ENCODE measurements at places on chromosomes 3 and 15.

DNA sequence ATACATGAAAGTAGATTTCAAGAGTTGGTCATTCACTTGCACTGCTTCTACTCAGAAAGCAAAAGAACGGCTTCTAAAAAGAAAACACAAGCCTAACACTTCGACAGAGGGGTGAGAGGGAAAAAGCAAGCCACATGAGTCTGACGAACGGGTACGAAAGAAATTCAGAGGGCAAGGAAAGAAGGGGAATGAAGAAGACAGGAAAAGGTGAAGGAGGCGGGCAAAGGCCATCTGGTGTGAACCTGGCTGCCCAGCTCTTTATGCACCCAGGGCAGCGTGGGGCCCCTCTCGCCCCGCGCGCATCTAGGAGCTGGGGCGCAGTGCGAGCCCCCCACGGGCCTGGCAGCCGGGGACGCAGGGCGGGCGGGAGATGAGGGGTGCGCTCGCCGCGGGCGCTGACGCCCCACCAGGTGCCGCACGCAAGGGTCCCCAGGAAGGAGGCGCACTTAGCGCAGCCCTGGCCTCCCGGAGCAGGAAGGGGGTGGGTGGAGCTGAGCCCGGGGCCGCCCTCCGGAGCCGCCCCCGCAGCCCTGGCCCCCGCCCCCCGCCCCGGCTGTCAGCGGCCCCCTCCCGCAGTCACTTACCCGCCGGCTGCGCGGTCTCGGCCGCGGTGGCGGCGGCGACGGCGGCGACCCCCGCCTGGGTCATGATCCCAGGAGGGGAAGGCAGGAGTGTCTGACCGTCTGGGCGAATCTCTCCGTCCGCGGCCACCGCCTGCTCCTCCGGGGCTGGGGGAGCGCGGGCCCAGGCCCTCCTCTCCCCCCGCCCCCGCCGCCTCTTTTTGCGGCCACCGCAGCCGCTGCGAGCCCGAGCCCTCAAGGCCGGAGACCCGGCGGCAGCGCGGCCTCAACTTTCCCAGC, at the start of gene USF3:
Gene USF3, minus strand, starts transcription at position 857 of the 860 bp plus-strand sequence. CDS start 21,764 bp downstream, outside the sequence.
- peaks cover 13% of the 10 kb centered on the region for H3K4me1 ChIP-seq
- peak within 1 kb of the TSS; percentile 76 for H3K27ac ChIP-seq
- H3K4me3 ChIP-seq: peak within 1 kb of the TSS; percentile 92
- no peaks in the 10 kb centered on the region for H3K27me3 ChIP-seq
- no peaks in the 10 kb centered on the region for H3K36me3 ChIP-seq
- DNase-seq: no peak

GRCh38 chr15:41633609-41634008, 26.6 kb upstream of the MGA start:
- H3K27ac ChIP-seq: no peak overlapping the region
- H3K27me3 ChIP-seq: no peaks in the 10 kb centered on the region
- no peak for DNase-seq
- H3K4me1 ChIP-seq: peaks cover 8% of the 10 kb centered on the region
- no peaks in the 10 kb centered on the region for H3K36me3 ChIP-seq

DNA sequence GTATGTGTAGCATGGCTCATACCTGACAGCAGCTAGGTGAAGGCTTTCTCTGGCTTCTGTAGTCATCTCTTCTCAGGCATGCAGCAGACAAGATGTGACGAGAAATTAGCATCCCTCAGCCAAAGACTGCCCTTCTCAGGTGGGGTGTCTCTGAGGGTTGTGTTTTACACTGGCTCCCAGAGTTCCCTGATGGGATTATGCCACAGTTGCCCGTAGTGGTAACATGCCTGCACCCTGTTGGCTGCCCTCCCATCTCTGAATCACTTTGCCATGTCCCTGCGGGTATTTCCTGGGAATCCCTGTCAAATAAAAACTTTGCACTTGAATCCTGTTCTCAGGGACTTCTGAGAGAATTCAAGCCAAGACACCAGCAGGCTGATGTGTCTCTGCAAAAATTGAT, 70.5 kb downstream of the LRTM1 start:
- no peak overlapping the region for H3K4me3 ChIP-seq
- no peak overlapping the region for H3K27ac ChIP-seq
- H3K36me3 ChIP-seq: no peaks in the 10 kb centered on the region

GRCh38 chr15:81384891-81385720, 11.1 kb upstream of the TMC3 start:
- H3K4me3 ChIP-seq: no peak overlapping the region
- H3K36me3 ChIP-seq: no peaks in the 10 kb centered on the region
- no peaks in the 10 kb centered on the region for H3K4me1 ChIP-seq
- no peaks in the 10 kb centered on the region for H3K27me3 ChIP-seq
- DNase-seq: no peak
- no peak overlapping the region for H3K27ac ChIP-seq

GRCh38 chr3:87771337-87772192, 287.2 kb downstream of the CGGBP1 start:
- no peaks in the 10 kb centered on the region for H3K36me3 ChIP-seq
- no peak overlapping the region for H3K4me3 ChIP-seq
- no peaks in the 10 kb centered on the region for H3K27me3 ChIP-seq
- no peak overlapping the region for H3K27ac ChIP-seq

DNA sequence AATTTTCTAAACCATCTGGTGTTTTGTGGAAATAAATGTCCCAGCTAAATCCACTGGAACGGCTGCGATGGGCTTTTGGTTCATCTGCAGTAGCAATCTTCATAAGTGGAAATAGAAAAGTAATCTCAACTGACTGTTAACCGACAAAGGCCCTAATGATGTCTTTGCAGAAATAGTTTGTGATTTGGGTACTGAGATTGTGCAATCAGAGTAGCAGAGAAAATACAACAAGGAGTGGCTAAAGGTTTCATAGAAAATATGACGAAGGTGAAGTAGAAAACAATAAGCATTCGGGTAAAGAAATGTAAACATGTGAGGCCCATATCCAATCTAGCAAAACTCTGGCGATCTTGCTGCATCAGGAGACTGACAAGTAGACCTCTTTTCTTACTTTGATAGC, 262.6 kb upstream of the MCTP2 start:
- H3K27me3 ChIP-seq: no peaks in the 10 kb centered on the region
- H3K27ac ChIP-seq: no peak overlapping the region
- H3K4me3 ChIP-seq: no peak overlapping the region
- DNase-seq: no peak

DNA sequence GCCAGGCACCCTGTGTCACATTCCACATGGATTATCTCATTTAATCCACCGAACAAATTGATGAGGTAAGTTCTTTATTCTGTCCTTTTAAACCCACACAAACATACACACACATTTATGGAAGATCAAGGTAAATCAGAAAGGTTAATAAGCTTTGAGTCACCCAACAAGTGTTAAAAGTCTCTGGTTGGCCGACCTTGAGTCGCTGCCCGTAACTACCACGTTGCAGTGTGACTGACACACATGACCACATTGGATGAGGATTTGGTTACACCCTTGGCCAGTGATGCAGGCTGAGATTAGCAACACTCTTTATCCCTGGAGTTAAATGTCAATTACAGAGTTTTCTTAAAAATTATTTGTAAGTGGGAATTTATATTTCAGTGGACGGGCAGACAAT, 19.2 kb downstream of the FOXP1 start:
- peaks cover 20% of the 10 kb centered on the region for H3K4me1 ChIP-seq
- H3K4me3 ChIP-seq: no peak overlapping the region
- H3K27ac ChIP-seq: no peak overlapping the region
- DNase-seq: no peak

GRCh38 chr3:58051196-58051595, 43.0 kb downstream of the FLNB start:
- H3K27me3 ChIP-seq: no peaks in the 10 kb centered on the region
- H3K4me3 ChIP-seq: no peak overlapping the region
- H3K36me3 ChIP-seq: peaks cover 34% of the 10 kb centered on the region
- H3K4me1 ChIP-seq: peaks cover 81% of the 10 kb centered on the region

DNA sequence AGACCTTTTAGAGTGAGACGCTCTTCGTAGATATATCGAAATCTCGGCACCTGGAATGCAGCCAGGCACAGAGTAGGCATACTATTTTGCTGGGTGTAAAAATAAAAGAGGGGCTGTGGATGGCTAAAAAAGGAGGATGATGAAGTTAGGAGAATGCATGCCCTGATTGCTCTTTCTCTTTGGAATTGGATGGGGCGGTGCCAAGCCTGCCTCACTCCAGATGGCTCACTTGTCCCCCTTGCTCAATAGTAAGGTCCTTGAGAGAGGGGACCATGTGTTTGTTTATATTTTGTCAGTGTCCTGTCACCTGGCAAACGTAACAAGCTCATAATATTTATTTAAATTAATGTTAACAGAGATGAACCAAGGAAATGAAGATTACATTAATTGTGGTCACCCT, 33.0 kb downstream of the SNRK start:
- H3K27me3 ChIP-seq: no peaks in the 10 kb centered on the region
- no peak overlapping the region for H3K27ac ChIP-seq
- no peak for DNase-seq
- H3K36me3 ChIP-seq: peaks cover 10% of the 10 kb centered on the region

- no peak for DNase-seq
- H3K4me1 ChIP-seq: no peaks in the 10 kb centered on the region
- no peak overlapping the region for H3K4me3 ChIP-seq
- no peaks in the 10 kb centered on the region for H3K27me3 ChIP-seq
- H3K27ac ChIP-seq: no peak overlapping the region
- H3K36me3 ChIP-seq: no peaks in the 10 kb centered on the region
Observed at GRCh38 chr3:38331257-38332022, 15.1 kb upstream of the XYLB start.

DNA sequence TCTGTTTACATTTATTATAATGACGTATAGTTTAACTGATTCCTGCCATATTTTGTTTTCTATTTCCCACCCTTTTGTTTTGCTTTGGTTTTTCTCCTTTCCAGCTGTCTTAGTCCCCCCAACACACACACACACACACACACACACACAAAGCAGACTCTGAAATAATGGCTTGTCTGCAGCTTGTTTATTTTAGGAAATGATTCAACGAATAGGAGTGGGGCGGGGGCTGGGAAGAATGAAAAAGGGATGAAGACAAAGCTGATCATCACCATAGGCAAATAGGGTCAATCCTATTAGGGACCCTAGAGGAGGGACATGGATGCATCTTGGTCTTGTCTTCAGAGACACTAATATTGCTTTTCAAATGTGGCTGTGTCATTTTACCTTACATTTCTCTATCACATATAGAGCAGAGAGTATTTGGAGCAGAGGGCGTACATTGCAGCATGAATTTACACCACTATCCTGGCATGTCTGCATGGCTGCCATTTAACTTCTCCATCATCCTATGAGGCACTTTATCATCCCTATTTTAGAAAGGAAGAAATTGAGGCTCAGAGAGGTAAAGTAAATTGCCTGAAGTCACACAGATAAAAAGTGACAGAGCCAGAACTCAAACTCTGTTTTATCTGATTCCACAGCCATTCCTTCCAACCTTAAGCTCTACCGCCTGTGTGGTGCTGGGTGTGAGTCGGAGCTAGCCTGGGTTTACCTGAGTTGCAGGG, 147.2 kb upstream of the TPM1 start:
- H3K27ac ChIP-seq: peak overlapping the region; percentile 100
- H3K36me3 ChIP-seq: no peaks in the 10 kb centered on the region
- H3K27me3 ChIP-seq: no peaks in the 10 kb centered on the region
- peaks cover 34% of the 10 kb centered on the region for H3K4me1 ChIP-seq
- DNase-seq: no peak

DNA sequence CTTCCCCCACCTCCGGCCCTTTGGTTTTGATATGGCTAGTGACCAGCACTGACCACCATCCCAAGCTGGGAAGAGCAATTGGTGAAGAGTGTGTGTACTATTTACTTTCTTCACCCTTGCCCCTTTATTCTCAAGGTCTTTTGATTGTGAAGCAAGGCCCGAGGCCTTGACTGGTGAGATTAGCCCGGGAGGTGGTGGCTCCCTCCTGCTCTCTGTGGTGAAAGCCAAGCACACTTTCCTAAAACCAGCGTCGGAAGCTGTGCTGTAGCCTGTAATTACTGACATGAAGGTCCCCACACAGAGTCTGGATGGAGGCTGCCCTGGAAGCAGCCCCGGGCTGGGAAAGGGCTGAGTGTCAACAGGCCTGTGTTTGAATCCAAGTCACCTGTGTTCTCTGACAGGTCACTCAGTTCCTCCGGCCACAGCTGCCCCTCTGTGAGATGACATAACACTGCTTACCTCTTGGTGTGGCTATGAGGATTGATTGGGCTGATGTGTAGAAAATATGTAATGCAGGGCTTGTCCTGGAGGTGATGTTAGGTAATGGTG, 60.5 kb upstream of the PRR23C start:
- H3K4me3 ChIP-seq: no peak overlapping the region
- no peak overlapping the region for H3K27ac ChIP-seq
- H3K4me1 ChIP-seq: no peaks in the 10 kb centered on the region
- no peaks in the 10 kb centered on the region for H3K36me3 ChIP-seq
- DNase-seq: no peak
- peaks cover 3% of the 10 kb centered on the region for H3K27me3 ChIP-seq

- no peak overlapping the region for H3K4me3 ChIP-seq
- no peaks in the 10 kb centered on the region for H3K36me3 ChIP-seq
- no peak overlapping the region for H3K27ac ChIP-seq
- no peak for DNase-seq
- H3K27me3 ChIP-seq: no peaks in the 10 kb centered on the region
Observed at GRCh38 chr15:51371266-51371665, 29.8 kb downstream of the GLDN start.

- H3K36me3 ChIP-seq: no peaks in the 10 kb centered on the region
- H3K4me3 ChIP-seq: no peak overlapping the region
- no peak for DNase-seq
- H3K27ac ChIP-seq: no peak overlapping the region
- no peaks in the 10 kb centered on the region for H3K27me3 ChIP-seq
Observed at GRCh38 chr15:99857836-99858235, 124.6 kb upstream of the LYSMD4 start.

DNA sequence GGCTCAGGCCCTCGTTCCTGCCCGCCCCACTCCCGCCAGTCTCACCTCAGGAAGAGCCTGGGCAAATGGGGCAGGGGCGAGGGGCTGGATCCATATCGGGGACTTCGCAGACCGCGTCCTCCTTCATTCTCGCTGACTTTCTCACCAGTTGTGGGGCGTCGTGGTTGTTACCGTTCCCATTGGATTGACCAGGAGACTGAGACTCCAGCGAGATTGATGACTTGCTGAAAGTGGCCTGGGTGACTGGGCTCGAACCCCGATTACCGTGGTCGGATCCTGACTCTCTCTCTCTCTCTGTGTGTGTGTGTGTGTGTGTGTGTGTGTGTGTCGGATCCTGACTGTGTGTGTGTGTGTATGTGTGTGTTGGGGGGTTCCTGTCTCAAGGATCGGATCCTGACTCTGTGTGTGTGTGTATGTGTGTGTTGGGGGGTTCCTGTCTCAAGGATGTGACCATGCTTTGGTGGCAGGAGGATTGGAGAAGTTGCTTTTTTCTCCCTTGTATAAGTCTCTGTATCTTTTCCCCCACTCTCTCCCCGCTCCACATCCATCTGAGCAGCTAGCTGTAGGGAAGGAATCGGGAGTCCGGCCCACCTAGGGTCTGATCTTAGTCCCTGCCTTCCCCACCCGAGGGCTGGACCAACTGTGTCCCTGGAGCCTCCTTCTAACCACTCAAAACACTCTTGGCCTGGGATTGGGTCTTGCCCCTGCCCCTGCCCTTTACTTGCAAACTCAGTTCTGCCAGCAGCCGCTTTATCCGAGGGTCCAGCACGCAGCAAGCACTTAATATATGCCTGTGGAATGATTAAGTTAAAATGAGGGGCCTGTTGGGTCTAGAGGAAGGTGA, 603 bp downstream of the PLEKHO2 start:
- H3K27me3 ChIP-seq: no peaks in the 10 kb centered on the region
- DNase-seq: no peak
- peaks cover 43% of the 10 kb centered on the region for H3K4me1 ChIP-seq
- peak overlapping the region; percentile 64 for H3K4me3 ChIP-seq

- no peak overlapping the region for H3K27ac ChIP-seq
- no peaks in the 10 kb centered on the region for H3K36me3 ChIP-seq
- H3K4me1 ChIP-seq: peaks cover 18% of the 10 kb centered on the region
Observed at GRCh38 chr15:40495516-40495915, 24.7 kb downstream of the CHST14 start.

- H3K4me3 ChIP-seq: peak overlapping the region; percentile 84
- DNase-seq: no peak
- peak overlapping the region; percentile 99 for H3K27ac ChIP-seq
- no peaks in the 10 kb centered on the region for H3K36me3 ChIP-seq
- peaks cover 30% of the 10 kb centered on the region for H3K4me1 ChIP-seq
Observed at GRCh38 chr15:92811148-92811913, 88.8 kb upstream of the CHD2 start.
